ENCODE measurements at places on chromosomes 1 and 21.

- no peak for DNase-seq
These were observed 2.7 kb downstream of the ZBED6 start for GRCh38 chr1:203797948-203798655.

GRCh38 chr1:9721606-9722377, 70.3 kb downstream of the PIK3CD start:
- peak; percentile 20 for DNase-seq

GRCh38 chr1:95636897-95637296, 402.9 kb downstream of the RWDD3 start:
- DNase-seq, result no peak

GRCh38 chr1:203914292-203914691, 52.9 kb downstream of the SNRPE start:
- DNase-seq, result no peak

GRCh38 chr1:175163702-175164101, 28.9 kb downstream of the KIAA0040 start:
- no peak for DNase-seq

Data from NCI-H1048 (cell line).